ENCODE measurements at places on chromosomes 16 and 17. TPM values are rescaled to one million over a fixed set of nuclear protein-coding genes. Genes with fewer than 3 reads are reported as not detected.

Gene SLC5A11
- not detected for total RNA-seq

DNA sequence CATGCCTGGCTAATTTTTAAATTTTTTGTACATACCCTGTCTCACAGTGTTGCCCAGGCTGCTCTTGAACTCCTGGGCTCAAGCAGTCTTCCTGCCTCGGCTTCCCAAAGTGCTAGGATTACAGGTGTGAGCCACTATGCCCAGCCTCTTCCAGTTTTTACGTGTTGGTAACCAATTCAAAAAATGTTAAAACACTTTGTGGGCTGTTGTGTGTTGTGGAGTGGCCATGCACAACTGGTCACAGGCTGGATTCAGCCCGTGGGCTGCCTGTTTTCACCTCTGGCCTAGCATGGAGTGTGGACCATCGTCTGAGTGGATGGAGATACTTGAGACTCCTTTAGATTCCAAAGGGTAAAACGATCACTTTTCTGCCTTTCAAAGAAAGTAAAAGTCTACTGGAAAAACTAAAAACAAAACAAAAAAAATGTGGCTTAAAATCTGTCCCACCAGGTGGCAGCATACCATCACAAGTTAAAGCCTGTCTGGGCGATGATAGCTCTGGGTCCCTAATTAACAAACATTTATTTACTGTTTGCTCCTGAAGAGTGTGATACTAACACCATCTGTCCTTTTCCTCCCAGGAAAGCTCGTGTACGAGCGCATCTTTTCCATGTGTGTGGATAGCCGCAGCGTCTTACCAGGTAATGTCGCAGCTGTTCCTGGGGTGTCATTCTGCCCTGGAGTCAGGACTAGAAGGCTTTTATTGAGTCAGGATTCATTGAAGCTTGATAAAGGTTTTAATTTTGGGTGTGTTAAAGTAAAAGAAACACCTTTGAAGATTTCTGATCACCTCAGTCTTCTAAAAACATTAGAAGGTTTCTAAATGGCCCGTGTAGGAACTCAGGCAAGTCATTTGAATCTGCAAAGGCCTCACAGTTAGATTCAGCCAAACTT, 45.8 kb downstream of the VPS35L start:
- no peak overlapping the region for H3K4me3 ChIP-seq
- H3K4me1 ChIP-seq = no peaks in the 10 kb centered on the region
- no peaks in the 10 kb centered on the region for H3K27me3 ChIP-seq
- peak overlapping the region; percentile 12 for H3K27ac ChIP-seq

DNA sequence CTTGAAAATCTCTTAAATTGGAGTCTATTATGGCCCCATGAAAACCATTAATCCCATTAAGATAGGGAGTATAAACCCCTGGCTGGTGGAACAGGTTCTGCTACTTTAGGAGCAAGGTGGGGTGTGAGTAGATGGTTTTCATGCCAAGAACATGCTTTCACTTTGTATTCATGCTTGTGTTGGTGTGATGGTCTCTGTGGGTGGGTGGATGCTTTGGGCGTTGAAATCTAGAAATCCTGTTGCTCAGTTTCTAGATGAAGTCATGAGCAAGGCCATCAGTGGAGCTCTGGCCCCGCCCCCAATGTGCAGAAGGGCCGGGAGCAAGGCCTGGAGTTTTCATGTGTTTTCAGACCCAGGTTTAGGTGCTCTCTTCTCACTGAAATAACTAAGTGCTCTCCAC, 20.1 kb downstream of the PLD6 start:
- H3K4me1 ChIP-seq = peaks cover 7% of the 10 kb centered on the region
- H3K36me3 ChIP-seq = peaks cover under 1% of the 10 kb centered on the region
- no peaks in the 10 kb centered on the region for H3K27me3 ChIP-seq
- H3K27ac ChIP-seq = no peak overlapping the region

Gene ORMDL3
- 55.7 TPM for total RNA-seq

Gene TEKT5
- not detected for total RNA-seq

- no peaks in the 10 kb centered on the region for H3K36me3 ChIP-seq
- H3K27me3 ChIP-seq = no peaks in the 10 kb centered on the region
- no peak overlapping the region for H3K27ac ChIP-seq
Observed at GRCh38 chr17:15973834-15974233, 25.7 kb downstream of the ZSWIM7 start.

DNA sequence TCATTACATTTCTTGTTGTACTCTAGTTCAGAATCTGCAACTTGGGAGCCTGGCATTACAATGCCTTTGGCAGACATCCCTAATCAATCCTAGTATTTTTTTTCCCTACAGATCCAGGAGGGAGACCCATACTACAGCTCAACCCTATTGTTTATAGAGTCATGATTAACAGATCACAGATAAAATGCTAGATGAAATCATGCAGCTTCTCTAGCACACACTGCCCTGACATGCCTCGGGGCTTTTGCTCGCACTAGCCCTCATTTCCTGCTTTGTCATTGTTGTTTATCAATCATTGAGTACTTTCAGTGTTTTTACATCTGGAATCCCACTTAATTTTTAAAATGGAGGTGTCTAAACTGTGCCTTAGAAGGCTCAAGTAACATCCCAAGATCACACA, 412.5 kb downstream of the CA10 start:
- H3K4me3 ChIP-seq = no peak overlapping the region
- no peaks in the 10 kb centered on the region for H3K36me3 ChIP-seq
- H3K4me1 ChIP-seq = no peaks in the 10 kb centered on the region
- H3K27me3 ChIP-seq = no peaks in the 10 kb centered on the region

Gene FBXL20
- total RNA-seq = 27.0 TPM

Gene SOX9
- 46.5 TPM for total RNA-seq

DNA sequence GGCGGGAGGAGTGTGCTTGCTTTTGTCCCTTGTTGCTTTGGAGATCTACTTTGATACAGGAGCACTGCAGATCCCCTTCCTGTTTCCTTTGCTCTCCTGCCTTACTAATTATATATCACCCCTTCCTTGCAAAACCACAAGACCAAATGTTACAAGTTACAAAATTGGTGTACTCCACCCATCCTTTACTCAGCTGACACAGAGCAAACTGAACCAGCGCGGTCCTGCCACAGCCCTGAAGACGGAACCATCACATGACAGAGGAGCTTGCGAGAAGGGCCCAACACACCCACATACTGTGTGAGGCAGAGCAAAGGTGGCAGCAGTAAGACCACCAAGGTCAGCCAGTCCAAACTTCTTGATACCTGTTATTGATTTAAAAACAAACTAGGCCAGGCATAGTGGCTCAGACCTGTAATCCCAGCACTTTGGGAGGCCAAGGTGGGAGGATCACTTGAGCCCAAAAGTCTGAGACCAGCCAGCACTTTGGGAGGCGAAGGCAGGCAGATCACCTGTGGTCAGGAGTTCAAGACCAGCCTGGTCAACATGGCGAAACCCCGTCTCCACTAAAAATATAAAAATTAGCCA, 33.2 kb downstream of the CYTH1 start:
- peaks cover 7% of the 10 kb centered on the region for H3K4me1 ChIP-seq
- no peak overlapping the region for H3K4me3 ChIP-seq
- H3K27ac ChIP-seq = peak overlapping the region; percentile 68
- H3K27me3 ChIP-seq = no peaks in the 10 kb centered on the region
- H3K36me3 ChIP-seq = no peaks in the 10 kb centered on the region

Gene NOD2
- not detected for total RNA-seq

GRCh38 chr16:76943921-76944320, 247.1 kb upstream of the MON1B start:
- DNase-seq = no peak
- H3K27me3 ChIP-seq = no peaks in the 10 kb centered on the region
- H3K4me1 ChIP-seq = no peaks in the 10 kb centered on the region
- H3K36me3 ChIP-seq = no peaks in the 10 kb centered on the region
- no peak overlapping the region for H3K4me3 ChIP-seq
- H3K27ac ChIP-seq = no peak overlapping the region
